ENCODE measurements at places on chromosomes 1 and 21.

DNA sequence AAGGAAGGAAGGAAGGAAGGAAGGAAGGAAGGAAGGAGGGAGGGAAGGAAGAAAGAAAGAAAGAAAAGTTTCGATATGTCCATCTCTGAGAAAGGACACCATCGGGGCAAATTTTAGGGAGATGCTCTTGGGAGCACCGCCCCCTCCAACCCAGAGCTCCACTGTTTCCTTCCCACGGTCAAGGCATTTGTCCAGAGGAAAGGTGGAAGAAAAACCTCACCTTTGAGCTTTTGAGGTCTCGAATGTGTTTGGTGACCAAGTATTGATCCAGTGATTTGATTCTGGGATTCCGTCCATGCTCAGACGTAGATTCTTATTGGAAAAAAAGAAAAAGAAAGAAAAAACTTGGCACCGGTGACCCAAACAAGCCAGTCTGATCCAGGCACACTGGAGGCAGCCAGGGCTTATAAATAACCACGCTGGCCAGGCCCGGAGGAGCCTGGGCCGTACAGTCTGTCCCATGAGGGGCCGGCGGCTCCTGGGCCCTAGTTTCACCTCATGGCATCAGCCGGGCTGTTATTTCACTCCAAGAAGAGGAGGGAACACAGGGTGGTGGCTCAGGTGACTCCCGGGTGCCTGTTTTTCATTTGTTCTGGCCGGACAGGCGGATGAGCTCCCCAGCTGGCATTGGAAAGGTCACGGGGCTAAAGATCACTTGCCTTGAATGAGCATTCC, 36.1 kb upstream of the SLC25A33 start:
- DNase-seq = no peak

GRCh38 chr21:21182401-21183010, 184.3 kb downstream of the NCAM2 start:
- no peak for DNase-seq

DNA sequence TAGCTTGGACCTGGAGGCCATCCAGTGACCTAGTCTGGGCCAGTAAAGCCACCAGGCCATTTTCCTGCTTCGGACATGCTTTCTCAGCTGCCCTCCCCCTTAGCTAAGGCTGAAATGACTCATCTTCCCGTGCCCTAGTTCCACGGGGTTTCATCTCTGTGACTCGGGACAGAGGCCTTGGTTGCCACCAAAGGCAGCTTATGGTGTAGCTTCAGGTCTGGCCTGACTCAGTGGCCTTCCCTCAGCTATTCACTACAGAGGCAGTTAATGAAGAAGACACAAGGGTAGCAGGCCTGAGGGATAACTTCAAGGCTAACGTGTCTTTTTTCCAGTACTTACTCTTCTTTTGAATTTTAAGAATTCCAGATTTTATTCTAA, 82.4 kb downstream of the PBX1 start:
- DNase-seq = no peak

- DNase-seq = no peak
These were observed 502.2 kb downstream of the PLPP3 start for GRCh38 chr1:56077206-56077605.

DNA sequence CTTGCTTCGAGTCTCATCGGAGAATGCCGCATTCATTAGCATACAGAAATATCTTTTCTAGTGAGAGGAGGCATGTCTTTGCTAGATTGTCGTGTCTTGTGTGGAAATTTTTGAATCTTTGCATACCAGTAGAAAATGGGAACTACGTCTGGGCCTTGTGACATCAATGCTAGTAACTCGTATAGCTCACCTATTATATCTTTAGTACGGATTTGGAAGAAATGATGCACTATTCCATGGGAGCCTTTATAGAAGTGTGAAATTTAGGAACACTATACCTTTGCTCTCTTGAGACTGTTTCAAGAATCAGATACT, 835 bp downstream of the UHMK1 start:
- DNase-seq = no peak

- DNase-seq = no peak
These were observed 6.1 kb upstream of the CROCC start for GRCh38 chr1:16915627-16915973.

DNA sequence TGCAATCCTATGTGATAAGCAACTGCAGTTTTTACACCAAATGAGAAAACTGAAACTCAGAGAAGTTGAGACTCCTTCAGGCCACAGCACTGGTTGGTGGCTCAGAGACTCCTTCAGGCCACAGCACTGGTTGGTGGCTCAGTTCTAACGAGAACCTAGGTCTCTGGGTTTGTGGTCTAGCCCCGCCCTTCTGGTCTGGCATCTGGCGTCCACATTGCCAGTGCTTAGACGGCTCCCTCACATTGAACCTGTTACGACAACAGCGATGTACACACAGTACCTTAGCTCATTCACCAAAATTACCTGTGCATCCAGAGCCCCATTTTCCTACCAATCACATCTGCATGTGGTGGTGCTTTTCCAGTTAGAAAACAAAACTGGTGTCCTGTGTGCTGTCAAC, 66.1 kb downstream of the NID1 start:
- DNase-seq = no peak

- DNase-seq = no peak
These were observed 33.0 kb downstream of the PDE4B start for GRCh38 chr1:65825741-65826140.
